ENCODE measurements at places on chromosomes 2 and 18. TPM values are rescaled to one million over a fixed set of nuclear protein-coding genes. Genes with fewer than 3 reads are reported as not detected.

GRCh38 chr18:69259282-69259681, 141.4 kb upstream of the DOK6 start:
- no peak for DNase-seq

GRCh38 chr2:41711736-41712135, 336.1 kb upstream of the PKDCC start:
- DNase-seq, result no peak

DNA sequence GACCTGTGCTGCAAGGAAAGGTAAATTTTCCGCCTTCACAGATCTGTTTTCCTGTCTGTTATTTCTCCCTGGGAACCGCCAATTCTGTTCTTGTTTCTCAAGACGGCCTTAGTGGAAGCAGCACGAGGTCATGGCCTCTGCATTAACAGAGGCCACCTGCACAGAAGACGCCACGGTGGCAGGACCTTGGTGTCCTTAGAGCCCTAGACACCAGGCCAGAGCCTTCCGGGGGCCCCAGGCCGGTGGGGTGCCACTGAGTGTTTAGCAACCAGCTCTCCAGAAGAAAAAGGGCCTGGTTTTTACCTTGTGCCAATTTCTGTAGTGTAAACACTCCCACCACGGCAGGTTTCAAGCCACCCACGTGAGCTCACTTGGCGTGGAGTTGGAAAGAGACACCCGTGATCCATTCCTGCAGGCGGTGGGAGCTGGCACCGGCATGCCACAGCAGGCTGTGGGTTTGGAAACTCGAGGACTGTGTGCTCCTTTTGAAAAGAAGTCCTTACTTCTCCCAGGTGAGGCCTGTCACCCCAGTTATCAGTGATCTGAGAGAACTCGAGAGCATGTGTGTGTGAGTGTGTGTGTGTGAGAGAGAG, 103.9 kb upstream of the HDAC4 start:
- DNase-seq, result no peak

- DNase-seq, result no peak
These were observed 153.4 kb upstream of the CCDC150 start for GRCh38 chr2:196486146-196486545.

DNA sequence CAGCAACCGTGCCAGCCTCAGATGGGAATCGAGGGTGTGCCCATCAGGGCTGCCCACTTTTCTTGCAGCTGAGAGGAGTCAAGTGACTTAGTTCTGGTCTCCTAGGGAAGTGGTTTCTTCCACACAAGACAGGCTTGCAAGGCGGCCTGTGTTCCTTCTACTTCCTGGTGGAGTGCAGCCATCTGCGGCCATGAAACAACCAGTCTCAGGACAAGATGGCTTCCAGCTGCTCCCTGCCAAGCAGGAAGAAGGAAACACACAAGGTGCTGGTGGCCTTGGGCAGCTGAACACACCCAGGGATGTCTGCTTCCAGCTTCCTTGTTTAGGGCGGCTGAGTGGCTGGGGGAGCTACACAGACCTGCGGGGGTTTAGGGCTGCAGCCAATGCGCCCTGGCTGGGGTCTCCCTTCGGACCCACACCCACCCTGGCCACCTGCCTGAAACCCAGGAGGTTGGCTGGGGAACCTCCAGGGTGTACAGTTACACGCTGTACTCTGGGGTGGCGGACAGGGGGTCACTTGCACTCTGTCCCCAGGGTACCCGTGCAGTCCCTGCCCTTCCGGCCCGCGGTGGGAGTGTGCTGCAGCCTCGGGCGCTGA, 34.7 kb downstream of the PTPN18 start:
- peak; percentile 54 for DNase-seq

GRCh38 chr2:4964579-4964978, 727.6 kb upstream of the SOX11 start:
- DNase-seq, result no peak

DNA sequence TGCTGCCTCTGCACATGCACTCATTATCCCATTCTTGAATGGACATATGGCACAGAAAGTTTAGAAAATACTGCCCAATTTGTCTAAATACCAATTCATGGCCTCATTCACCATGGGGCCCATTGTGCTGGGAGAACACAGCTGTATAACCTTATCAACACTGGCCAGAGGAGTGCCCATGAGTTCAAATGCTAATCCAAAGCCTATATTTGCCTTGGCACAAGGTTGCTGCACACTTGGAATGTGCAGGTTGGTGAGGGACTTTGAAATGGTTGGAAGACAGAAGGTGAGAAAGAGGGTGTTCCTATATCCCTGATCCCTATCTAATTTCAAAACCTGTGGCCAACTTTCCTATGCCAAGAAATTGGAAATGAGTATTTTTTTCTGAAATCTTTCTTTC, 693.9 kb upstream of the ID2 start:
- DNase-seq, result no peak

- peak; percentile 65 for DNase-seq
These were observed 27.8 kb upstream of the RHOB start for GRCh38 chr2:20419007-20419576.

DNA sequence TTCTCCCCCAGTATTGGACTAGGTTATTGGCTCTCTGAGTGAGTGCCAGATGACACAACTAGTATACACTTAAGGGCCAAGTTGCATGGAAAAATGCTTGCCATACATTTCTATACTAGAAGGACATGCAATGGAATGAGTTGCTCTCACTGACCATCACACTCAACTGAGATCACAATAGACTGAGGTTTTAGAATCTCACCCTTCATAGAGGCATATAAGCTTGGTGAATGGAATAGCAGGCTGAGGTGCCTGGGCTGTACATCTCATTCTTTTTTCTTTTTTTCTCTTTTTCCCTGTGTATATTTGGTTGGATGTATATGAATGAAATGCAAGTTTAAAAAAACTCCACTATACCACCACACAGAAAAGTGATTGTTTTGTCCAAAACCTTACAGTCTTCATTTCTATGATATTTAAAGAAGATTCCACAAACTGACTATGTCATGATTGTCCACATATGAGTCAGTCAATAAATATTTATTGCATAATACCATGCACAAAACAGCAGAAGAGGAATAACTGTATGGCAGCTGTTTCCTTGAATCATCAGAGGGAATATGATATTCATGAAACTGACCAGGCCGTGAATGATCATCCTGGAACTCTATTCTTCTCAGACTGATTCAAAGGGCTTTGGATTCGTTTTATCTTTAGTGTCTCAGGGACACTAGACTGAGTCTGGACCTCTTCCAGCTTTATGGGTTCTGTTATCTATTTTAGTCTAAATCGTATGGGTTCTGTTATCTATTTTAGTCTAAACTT, 122.6 kb upstream of the STK17B start:
- no peak for DNase-seq

DNA sequence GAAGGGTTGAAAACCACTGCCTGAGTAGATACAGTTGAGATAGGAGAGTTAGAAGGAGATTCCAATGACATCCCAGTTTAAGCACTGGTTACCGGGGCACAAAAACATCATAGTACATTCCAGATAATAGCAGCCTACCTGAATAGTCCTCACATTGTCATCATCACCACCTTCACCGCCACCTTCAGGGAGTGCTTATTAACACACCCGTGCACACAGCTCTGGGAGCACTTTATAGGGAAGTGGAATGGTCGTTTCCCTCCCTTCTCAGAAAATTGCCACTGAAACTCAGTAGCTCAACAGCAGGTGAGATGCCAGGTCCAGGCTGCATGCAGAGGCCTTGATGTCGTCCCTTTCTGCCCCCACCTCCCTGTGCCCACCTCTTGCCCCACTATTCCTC, 8.2 kb downstream of the SERPINB7 start:
- no peak for DNase-seq

- no peak for DNase-seq
These were observed 150.6 kb downstream of the HRH4 start for GRCh38 chr18:24611075-24611474.

DNA sequence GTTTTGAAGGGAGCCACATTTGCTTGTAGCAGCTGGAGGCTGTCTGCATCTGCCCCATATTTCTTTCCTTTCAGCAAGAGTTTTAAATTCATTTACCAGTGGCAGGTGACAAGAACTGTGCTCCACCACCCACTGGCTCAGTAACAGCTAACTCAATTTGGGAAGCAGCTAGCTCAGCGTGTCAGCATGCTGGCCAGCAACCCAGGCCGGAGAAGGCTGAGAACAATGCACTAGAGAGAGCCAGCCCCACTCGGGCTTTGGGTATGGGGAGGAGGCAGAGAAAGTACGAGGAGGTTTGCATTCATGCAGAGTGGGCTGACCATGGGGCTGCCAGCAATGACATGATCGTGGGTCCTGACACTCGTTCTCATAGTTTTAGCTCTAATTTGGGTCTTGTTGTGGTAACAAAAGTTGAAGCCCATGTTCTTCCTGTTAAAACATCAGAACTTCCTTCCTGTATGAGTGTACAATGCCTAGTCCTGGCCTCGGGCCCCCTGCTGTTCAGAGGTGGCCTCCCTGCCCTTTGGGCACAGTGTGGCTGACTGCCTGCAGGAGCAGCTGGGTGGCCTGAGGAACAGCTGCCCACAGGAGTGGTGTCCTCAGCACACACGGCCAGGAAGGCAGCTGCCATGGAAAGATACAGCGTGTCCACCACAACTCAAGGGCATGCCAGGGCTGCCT, 23.0 kb downstream of the CDC42EP3 start:
- peak; percentile 84 for DNase-seq

DNA sequence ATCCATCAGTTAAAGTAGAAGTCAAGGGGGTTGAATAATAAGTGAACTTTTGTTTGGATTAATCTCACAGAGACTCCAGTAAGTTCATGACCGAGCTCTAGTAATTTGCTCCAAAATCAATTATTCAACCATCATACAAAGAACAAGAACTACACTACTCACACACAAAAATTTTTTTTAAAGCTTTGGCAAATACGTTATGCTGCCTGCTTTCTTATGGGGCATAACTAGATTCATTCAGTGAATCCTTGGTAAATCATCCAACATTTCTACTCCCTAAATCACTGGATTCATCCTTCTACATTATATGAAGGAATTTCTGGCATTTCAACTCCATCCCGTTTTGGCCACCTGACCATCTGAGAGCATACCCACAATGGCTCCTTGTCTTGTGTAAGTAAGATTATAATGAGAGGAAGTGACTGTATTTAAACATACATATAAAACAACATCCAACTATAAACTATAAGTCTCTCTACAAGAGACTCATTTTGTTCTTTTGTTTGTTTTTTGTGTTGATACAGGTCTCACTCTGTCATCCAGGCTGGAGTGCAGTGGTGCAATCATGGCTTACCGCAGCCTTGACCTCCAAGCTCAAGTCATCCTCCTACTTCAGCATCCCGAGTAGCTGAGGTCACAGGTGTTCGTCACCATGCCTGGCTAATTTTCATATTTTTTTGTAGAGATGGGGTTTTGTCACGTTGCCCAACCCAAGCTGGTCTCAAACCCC, 144.2 kb upstream of the LRRTM4 start:
- no peak for DNase-seq

DNA sequence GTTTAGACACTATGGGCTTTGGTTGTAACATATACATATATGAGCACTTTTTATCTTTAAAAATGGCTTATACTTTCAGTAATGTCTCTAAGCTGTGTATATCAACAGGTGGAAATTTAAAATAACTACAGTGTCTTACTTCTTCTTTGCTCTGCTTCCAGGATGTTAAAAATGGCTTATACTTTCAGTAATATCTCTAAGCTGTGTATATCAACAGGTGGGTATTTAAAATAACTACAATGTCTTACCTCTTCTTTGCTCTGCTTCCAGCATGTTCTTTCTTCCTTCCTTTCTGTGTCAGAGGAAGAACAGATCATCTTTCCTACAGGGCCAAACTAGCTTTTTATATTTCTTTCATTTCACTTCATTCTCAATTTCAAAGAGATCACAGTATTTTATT, 689.6 kb downstream of the EPHA4 start:
- no peak for DNase-seq

DNA sequence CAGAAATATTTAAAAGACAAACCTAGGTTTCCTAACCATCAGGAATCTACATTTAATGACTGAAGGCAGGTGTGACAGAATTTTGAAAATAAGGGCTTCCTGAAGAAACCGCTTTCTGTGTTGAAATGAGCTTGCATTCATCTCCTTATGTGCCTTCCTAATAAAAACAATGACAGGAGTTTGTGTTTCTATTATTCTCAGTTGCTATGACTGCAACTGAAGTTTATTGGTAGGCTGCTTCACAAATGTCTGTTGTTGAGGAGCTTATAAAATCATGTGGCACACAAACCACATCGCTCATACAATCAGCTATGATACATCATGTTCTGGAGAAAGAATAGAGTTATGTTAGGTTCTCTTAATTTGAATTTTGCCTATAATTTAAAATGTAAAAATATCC, 362.7 kb upstream of the SLC8A1 start:
- no peak for DNase-seq

GRCh38 chr18:78892177-78892576, 87.4 kb upstream of the SALL3 start:
- no peak for DNase-seq

DNA sequence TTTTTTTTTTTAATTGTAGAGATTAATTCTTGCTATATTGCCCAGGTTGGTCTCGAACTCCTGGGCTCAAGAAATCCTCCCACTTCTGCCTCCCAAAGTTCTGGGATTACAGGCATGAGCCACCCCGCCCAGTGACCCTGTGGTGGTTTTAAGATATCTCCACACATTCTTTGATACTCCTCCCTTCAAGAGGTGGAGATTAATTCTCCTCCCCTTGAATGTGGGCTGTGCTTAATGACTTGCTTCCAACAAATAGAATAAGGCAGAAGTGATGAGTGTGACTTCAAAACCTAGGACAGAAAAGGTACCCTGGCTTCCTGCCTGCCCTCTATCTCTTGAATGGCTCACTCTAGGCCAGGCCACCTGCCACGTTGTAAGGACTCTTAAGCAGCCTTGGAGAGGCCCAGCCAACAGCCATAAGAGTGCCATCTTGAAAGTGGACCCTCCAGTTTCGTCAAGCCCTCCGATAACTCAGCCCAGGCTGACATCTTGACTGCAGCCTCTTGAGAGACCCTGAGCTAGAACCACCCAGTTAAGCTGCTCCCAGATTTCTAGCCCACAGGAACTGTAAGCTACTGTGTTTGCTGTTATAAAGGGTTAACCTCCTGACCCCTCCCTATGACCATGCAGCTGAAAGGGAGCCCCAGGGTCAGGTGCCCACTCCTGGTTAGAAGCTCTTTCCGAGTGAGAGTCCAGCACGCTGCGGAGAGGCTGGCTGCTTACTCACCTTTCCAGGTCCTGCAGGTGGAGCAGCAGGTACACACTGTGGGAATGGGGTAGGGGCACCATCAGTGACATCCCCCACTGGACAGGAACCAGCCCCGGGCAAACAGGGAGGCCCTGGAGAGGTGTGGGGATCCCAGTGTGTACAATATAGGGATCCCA, 27.6 kb downstream of the MRPL35 start:
- DNase-seq, result no peak

DNA sequence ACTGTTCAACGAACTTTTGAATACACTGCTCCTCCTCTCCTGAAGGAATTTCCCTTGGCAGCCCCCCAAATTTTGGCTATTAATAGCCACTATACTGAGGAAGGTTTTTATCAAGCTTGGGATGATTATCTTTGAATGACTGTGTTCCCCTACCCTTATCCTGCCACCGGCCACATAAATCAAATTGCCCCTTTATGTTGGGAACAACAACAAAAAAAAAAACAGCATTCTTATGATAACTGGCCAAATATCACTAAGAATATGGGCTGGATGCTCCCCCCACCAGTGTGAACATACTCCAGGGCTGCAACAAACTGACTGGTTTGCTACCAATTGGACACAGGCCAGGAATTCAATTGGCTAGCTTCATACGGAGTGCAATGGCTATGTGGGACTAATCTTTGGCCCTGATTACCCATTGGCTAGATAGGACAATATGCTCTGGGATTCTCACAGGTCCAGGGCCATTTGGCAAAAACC, 20.6 kb downstream of the DUSP11 start:
- DNase-seq, result no peak

The DIPK1C gene
- 6.3 TPM for total RNA-seq

The LOXHD1 gene
- 0.74 TPM for total RNA-seq

The PCARE gene
- total RNA-seq, result 0.84 TPM

All from left ventricle myocardium superior (tissue), 1 donor.